Smooth muscle cell of the pulmonary artery (primary cell): ENCODE measurements at places on chromosomes 6 and 20. TPM values are rescaled to one million over a fixed set of nuclear protein-coding genes. Genes with fewer than 3 reads are reported as not detected.

BANF2 gene
- total RNA-seq, result not detected in 2 replicates

FABP7 gene
- total RNA-seq, result not detected in 2 replicates

SLC22A7 gene
- not detected in 2 replicates for total RNA-seq

NRSN1 gene
- total RNA-seq, result not detected in 2 replicates

RSPO3 gene
- total RNA-seq, result 1.7 and 8.0 TPM in 2 replicates

FKBP1C gene
- 0.20 and 2.9 TPM in 2 replicates for total RNA-seq

BTNL2 gene
- total RNA-seq, result not detected in 2 replicates
